ENCODE measurements at places on chromosomes 11 and 22.

DNA sequence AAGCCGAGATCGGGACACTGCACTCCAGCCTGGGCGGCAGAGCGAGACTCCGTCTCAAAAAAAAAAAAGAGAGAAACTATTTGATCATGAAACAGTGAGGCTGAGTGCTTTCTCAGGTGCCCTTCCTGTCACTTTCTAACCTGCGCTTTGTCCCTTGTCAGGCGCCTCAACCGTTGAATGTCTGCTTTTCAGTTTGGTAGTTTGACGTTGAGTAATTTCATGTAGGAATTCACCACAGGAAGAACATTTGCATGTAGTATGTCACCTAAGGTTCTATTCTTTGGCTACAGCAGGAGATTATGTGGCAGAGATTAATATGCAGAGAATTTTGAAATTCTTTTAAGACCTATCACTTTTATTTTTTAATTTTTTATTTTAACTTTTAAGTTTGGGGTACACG, 57.2 kb downstream of the PPFIA1 start:
- no peak for DNase-seq

DNA sequence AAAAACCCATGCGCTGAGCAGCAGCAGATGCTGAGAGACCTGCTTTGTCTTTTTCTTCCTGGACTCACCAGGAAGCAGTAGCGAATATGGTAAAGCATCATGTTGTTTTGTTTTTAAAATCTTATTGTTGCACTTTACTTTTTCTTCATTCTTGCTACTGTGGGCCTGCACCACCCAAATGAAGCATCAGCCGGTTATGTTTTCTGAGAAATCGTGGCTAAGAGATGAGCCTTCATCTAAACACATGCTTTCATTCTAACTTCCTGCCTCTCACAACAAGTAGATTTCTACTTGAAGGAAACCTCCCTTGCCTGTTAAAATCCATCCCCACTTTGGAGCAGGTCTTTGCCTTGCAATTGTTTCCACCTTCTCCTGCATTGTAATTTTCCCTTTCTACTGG, 1025.9 kb downstream of the NTM start:
- no peak for DNase-seq

DNA sequence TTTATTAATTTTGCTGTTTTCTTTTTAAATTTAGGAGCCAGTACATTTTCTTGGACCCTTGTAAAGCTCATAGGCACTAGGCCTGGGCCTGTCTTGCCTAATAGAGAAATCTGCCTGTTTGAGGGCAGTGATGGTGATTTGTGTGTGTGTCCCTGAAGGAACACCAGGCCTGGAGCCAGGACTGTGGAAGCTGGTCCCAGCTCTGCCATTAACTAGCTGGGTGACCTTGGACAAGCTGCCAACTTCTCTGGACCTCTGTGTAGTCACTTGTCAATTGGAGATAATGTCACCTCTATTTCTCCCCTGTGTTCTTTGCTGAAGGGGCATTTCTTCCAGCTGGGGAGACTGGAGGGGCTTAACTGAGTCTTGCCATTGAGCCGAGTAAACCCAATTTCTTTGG, 16.0 kb upstream of the FTH1 start:
- no peak for DNase-seq

DNA sequence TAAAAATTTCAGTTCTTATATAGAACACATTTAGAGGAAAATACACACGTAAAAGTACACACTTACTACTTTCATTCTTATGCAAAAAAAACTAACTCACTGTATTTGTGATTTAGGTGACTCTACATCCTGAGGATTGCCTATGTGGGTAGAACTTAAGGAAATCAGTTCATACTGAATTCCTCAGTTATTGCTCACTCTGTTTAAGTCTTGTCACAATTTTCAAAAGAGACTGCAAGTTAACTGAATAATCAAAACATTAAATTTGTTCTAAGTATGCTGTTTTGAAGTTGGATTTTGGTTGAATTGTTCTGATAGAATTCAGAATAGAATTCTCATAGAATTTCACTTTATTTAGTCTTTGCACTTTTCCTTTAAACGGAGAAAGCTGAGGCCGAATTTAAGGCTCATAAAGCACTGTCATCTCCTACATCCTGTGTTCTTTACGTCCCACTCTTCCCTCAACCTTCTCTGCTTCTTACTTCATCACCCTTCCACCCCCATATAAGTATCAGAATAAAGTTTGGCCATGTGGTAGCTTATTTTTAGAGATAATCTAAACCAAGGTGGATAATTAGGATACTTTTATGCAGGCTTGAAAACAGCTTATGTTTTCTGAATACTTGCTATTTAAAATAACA, 59.8 kb downstream of the APOL5 start:
- DNase-seq = no peak

GRCh38 chr11:120929090-120929489, 94.8 kb upstream of the TBCEL start:
- no peak for DNase-seq

DNA sequence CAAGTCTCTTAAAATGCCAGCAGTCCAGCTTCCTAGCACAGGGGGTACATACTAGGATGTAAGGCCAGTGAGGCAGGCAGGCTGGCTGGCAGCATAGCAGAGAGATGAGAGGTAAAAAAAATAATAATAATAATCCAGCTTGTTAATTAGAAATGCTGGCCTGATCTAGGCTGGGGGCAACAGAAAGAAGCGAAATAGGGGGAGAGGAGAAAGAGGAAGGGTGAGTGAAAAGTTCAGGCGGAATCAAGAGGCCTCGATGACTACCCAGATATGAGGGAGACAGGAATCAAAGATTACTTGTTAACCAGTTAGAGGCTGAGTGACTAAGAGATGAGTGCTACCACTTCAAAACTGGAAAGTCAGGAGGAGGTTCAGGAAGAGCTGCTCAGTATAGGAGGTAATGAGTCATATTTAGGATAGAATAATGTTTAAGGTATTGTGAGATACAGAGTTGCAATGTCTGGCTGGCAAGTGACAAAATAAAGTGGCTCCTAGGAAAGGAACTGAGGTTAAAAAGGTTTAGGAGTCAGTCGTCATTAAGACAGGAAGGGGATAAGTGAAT, 2.8 kb downstream of the ALKBH8 start:
- no peak for DNase-seq

DNA sequence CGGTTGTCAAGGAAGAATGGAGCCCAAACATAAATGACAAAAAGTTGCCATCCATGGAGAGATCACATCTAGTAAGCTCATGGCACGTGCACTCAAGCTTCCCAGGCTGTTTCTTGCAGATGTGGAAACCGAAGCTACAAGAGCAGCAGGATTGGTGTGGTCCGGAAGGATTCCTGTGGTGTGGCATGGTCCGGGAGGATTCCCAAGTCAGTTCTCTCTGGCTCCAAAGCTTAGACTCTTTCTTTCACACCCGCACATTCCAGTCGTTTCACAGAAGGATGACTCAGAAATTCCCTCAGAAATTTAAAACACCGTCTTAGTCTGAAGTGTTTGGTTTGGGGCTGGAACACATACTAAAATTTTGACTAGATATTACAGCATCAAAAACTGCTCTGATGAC, 78.0 kb upstream of the DRD2 start:
- no peak for DNase-seq

GRCh38 chr11:80282643-80283042, 841.8 kb upstream of the TENM4 start:
- no peak for DNase-seq

DNA sequence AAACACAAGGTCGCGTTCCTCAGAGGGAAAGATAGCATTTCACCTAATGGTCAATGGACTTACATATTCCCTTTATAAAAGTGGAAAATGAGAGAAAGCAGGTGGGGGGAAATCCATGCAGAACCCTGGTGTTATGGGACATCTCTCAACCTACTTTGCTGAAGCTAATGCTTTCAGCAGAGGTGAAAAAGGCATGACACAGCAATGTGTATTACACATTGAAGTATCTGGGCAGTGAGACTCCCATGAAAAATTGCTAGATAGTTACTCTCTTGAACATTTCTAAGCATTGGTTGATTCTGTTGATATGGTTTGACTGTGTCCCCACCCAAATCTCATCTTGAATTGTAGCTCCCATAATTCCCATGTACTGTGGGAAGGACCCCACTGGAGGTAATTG, 60.0 kb upstream of the PICALM start:
- DNase-seq = no peak

GRCh38 chr22:45786726-45787125, 115.1 kb downstream of the ATXN10 start:
- no peak for DNase-seq

DNA sequence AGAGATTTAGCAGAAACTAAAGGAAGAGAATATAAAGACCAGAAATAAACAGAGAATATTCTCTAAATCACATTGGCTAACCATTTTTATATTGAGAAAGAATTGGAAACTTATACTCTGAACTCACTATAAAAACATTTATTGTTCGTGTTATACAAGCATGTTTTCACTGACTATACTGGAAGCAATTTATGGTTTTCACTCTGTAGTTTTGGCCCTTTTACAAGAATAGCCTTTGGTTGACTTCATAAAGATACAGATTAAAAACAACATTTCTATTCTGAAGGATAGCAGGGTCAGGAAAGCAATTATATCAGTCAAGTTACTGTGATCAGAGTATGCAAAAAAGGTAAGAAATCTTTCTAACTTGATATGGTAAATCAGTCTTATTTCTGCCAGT, 965.7 kb upstream of the FAT3 start:
- no peak for DNase-seq

DNA sequence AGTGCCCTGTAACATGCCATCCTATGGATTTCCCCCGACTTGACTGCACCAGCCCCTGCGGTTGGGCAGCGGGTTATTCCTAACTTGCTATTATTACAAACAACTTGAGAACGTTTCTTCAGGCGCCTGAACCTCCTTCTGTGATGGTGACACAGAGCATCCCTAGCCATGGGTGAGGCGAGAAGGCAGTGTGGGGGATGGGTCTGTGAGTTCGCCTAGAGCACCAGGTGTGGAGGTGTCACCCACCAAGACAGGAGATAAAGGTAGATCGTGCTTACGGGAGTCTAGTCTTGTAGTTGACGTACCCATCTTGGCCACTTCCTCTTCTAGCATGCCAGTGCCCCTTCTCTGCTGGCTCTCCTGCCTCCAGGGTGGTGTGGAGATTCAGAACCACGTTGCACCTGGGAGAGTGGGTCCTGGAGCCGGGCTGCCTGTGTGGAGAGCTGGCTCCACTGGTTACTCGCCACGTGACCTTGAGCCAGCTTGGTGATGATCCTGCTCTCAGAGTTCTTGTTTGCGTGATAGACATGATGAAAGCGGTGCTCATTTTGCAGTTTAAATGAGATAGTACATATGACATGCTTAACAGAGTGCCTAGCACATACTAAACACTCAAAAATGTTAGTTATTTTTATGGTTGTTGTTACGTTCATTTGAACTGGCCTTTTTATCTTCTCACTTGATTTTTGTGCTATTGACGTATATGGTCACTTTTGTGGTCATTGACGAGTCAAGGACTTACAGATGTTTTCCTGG, 37.8 kb downstream of the TBC1D22A start:
- DNase-seq = no peak

- DNase-seq = no peak
Measured at GRCh38 chr22:21650280-21650679, 8.2 kb downstream of the SDF2L1 start.

DNA sequence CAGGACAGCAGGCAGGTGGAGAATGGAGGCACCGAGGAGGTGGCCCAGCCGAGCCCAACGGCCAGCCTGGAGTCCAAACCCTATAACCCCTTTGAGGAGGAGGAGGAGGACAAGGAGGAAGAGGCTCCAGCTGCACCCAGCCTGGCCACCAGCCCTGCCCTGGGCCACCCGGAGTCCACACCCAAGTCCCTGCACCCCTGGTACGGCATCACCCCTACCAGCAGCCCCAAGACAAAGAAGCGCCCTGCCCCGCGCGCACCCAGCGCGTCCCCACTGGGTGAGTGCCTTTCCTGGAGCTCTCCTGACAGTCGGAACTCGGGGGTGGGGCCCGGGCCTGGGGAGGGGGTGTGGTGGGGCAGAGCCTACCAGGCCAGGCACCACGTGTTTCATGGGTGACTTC, 19.7 kb downstream of the MICALL1 start:
- DNase-seq = no peak

- no peak for DNase-seq
Measured at GRCh38 chr11:55847453-55847852, 8.9 kb downstream of the OR5D16 start.

GRCh38 chr22:25021409-25021808, 68.9 kb downstream of the KIAA1671 start:
- no peak for DNase-seq

- no peak for DNase-seq
Measured at GRCh38 chr11:56474729-56475235, 1.6 kb upstream of the OR5M3 start.

DNA sequence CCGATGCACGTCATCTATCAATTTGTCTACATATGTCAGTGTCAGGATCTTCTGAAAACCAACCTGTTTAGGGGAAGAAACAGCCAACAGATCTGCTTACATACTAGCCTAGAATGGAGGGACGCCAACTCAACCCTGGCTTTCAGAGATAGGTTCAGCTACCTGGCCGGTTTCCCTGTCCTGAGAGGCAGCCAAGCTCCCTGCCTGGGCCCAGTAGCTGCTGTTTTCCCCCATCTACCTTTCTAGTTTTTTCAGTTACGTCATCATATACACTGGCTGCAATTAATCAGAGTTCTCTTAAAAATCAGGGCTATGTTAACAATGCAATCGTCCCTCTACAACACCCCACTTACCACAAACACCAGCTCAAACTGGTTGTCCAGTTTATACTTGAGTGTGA, 1.0 kb downstream of the SRPRA start:
- DNase-seq = no peak

- no peak for DNase-seq
Measured at GRCh38 chr11:43988040-43988817, 45.8 kb downstream of the C11orf96 start.

DNA sequence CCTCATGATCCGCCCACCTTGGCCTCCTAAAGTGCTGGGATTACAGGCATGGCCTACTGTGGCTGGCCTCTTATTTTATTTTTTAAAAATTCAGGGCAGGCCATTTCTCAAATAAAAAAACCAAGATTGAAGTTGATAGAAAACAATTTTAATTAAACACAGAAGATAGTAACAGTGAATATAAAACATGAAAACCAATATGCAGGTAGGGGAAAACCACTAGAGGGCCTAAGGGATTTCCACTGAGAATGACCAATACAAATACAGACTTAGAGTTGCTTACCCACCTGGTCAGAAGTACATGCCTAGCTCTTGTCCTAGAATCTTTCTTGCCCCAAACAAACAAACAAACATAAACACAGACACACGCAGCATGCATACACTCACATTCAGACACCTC, 1.7 kb upstream of the RTCB start:
- DNase-seq = no peak

GRCh38 chr22:32574411-32574810, 99.8 kb downstream of the FBXO7 start:
- no peak for DNase-seq

- DNase-seq = no peak
Measured at GRCh38 chr11:65539744-65540289, 14.9 kb downstream of the SCYL1 start.

- no peak for DNase-seq
Measured at GRCh38 chr11:99383648-99384245, 363.0 kb downstream of the CNTN5 start.

Measured in activated naive CD4-positive, alpha-beta T cell treated with anti-CD3 and anti-CD28 coated beads, Interleukin-2, amount 50 U/mL, for 16 hours (primary cell).